ENCODE measurements at places on chromosomes 4 and X.

GRCh38 chr4:95432466-95432865 lies 116.3 kb downstream of the UNC5C start:
- H3K4me1 ChIP-seq, result no peaks in the 10 kb centered on the region
- H3K27ac ChIP-seq, result no peak overlapping the region
- no peak overlapping the region for H3K4me3 ChIP-seq
- DNase-seq, result no peak

GRCh38 chr4:118676128-118676527 lies 9.1 kb upstream of the METTL14 start:
- no peaks in the 10 kb centered on the region for H3K4me1 ChIP-seq
- no peak for DNase-seq
- no peak overlapping the region for H3K27ac ChIP-seq
- H3K36me3 ChIP-seq, result no peaks in the 10 kb centered on the region
- H3K4me3 ChIP-seq, result no peak overlapping the region

- peaks cover 11% of the 10 kb centered on the region for H3K36me3 ChIP-seq
- no peak overlapping the region for H3K4me3 ChIP-seq
- no peak overlapping the region for H3K27ac ChIP-seq
Measured at GRCh38 chrX:118562582-118563164, 67.1 kb downstream of the DOCK11 start.

DNA sequence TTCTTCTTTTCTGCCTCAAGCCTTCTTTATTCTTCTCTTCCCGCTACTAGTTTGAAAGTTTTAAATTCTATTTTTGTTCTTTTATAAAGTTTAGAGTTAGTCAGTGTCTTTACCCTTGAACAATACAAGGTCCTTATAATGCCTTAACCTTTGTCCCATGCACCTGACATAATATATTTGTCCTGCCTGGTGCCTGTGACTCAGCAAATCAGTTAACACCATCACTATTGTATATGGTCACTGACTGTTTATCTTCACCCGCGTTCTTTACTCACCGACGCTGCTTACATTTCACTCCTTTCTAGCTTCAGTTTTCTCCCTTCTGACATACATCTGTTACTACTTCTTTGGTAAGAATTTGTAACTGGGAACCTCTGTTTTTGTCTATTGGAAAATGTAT lies 5.7 kb downstream of the SMIM20 start:
- no peak overlapping the region for H3K4me3 ChIP-seq
- no peak overlapping the region for H3K27ac ChIP-seq
- peaks cover 7% of the 10 kb centered on the region for H3K4me1 ChIP-seq

DNA sequence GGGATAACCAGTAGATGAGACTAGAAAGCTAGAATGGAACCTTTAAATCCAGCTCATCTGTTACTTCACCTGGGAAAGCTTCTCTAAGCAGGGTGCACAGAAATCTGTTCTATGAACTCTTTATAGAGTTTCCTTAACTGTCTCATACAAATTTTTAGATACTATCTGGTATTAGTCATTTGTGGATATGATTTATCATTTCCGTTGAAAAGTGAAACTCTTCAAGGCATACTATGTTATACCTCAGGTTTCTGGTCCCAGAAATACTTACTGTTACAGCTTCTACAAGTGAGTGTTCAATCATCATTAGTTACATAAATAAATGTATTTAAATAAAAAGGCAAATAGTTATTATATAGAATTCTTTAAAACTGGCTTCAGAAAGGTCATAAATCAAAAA lies 298.3 kb upstream of the AGA start:
- H3K27me3 ChIP-seq, result peaks cover 2% of the 10 kb centered on the region
- peak overlapping the region; percentile 18 for H3K4me3 ChIP-seq
- H3K27ac ChIP-seq, result no peak overlapping the region
- H3K4me1 ChIP-seq, result peaks cover 20% of the 10 kb centered on the region

GRCh38 chr4:146132445-146132844 lies 43.1 kb upstream of the LSM6 start:
- H3K27ac ChIP-seq, result no peak overlapping the region
- peaks cover 9% of the 10 kb centered on the region for H3K27me3 ChIP-seq
- peaks cover 6% of the 10 kb centered on the region for H3K4me1 ChIP-seq
- no peak overlapping the region for H3K4me3 ChIP-seq
- H3K36me3 ChIP-seq, result no peaks in the 10 kb centered on the region
- DNase-seq, result no peak

GRCh38 chr4:8672486-8672885 lies 79.9 kb downstream of the CPZ start:
- no peak for DNase-seq
- H3K36me3 ChIP-seq, result no peaks in the 10 kb centered on the region
- no peak overlapping the region for H3K4me3 ChIP-seq
- no peak overlapping the region for H3K27ac ChIP-seq
- H3K27me3 ChIP-seq, result no peaks in the 10 kb centered on the region
- no peaks in the 10 kb centered on the region for H3K4me1 ChIP-seq

Measured in HFFc6 (cell line).